ENCODE measurements at places on chromosomes 16 and 17.
A peak's percentile ranks its signal among the peaks of the same experiment; 100 is the strongest.

DNA sequence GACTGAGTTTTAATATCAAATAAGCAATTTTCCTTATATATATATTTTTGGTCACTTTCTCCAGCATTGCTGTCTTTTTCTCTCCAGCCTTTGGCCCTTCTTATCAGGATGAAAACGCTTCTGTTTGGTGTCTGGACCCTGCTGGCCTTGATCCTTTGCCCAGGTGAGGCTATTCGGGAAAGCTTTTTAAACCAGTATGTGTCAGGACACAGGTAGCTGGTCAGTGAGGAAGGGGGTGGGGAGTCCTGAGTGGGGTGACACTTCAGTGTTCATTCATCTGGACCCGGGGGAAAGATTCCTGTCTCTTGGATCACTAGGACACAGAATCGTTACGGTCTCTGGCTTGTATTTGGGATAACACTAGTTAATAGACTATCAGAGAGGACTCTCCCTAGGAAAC, 12.2 kb upstream of the SMARCD2 start:
- no peak for DNase-seq

- no peak for DNase-seq
Measured at GRCh38 chr16:47064775-47065174, 79.0 kb downstream of the NETO2 start.

DNA sequence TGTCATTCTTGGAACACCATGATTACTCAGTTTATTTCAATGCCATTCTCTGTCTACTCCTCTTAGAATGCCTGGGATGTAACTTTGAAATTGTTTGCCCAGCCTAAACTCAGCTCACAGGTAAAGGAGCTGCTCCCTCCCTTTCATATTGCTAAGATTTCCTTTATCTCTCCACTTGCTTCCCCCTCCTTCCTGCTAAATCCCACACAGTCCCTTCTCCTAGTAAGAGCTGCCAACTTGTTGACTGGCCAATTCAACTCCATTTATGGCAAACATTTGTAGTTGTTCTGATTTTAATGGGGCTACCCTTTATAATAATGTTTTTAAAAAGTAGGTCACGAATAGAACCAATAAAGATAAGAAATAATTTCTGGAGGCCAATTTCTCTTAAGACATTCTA, 146.1 kb downstream of the SKAP1 start:
- DNase-seq, result no peak

DNA sequence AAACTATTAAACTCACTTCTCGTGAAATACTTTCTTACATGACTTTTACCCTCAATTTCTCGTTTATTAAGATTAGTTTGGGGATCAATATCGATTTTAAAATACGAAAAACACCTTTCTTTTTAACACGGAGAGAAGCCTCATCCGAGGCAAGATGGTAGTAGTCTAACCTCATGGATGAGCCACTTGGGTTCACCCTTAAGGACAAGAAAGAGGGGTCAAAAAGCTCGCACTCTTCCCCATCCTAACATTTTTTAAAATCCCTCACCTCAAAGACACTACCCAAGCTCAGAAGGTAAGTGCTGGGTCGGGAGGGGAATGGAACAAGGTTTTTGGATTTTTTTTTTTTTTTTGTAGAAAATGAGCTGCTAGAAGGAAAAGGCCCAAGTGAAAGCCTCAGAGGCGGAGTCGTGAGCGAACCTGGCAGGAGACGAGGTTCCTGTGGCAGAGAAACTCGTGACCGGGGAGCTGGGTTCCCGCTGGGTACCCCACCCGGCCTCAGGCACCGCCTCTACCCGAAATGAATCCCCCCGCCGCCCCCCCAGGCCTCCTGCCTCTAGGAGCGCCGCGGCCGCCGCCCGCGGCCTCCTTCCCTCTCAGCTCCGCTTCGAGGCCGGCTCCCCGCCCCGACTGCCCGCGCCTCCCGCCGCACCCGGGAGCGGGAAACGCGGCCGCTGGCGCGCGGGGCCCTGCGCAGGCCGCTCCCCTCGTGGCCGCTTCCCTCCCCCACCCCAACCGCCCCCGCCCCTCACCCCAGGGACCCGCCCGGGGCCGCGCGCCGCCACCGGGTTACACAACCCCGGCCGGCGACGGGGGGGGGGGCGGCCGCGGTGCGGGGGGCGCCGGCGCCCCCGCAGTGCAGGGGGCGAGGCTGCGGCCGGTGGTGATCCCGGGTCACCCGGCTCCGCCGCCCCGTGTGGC, 1.6 kb downstream of the NUFIP2 start:
- DNase-seq, result peak; percentile 52

DNA sequence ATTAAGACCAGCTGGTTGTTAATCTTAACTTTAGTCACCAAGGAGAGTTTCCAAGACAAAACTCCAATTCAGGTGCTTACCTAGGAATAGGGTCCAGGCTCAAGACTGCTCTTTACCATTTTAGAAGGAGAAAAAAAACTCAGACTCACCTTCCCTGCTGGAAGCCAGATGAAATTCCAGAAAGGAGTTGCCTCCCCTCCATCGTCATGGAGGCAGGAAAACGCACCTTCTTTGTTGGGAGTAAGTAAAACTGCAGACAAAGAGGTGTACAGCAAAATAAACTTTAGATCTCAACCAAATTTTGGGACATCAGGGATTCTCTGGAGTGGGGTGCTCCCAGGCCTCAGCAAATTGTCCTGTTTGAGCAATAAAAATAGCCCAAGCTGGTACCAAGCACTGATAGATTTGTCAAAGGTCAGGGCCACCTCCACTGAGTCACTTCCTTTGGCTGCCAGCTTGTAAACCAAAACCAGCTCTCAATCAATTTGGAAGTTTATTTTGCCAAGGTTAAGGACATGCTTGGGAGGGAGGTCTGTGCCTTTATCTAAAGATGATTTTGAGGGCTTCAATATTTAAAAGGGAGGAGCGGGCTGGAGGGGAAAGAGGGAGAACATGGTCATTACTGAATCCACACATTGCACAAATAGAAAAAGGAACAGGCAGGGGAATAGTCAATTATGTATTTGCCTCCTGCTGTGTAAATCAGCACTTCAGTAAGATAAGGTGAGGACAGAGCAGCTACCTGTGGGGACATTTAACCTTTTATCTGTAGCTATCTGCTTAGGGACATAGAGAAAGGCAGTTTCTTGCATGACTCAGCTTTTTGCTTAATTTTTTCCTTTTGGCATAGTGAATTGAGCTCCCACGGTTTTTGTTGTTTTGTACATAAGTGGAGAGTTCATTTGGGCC, 1.5 kb upstream of the ALDH3A2 start:
- no peak for DNase-seq

DNA sequence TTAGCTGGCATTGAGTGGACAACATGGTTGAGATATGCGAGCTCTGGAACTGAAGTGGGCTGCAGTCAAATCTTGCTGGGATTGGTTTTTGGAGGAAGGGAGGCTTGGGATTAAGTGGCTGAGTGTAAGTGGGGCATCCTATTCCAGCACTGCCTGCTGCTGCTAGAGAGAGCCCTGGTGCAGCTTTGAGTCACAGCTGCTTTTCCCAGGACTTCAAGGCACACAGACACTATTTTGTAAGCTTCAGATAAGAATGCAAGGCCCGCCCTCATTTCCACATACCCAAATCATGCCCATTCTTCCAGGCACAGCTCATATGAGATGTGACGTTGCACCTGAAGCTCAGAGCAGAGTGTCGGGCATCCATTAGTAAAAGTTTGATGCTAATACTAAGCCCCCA, 10.2 kb upstream of the MAF start:
- no peak for DNase-seq

- peak; percentile 95 for DNase-seq
Measured at GRCh38 chr17:74379495-74380085, 12.3 kb downstream of the GPR142 start.

- no peak for DNase-seq
Measured at GRCh38 chr16:79500286-79500685, 100.3 kb downstream of the MAF start.

DNA sequence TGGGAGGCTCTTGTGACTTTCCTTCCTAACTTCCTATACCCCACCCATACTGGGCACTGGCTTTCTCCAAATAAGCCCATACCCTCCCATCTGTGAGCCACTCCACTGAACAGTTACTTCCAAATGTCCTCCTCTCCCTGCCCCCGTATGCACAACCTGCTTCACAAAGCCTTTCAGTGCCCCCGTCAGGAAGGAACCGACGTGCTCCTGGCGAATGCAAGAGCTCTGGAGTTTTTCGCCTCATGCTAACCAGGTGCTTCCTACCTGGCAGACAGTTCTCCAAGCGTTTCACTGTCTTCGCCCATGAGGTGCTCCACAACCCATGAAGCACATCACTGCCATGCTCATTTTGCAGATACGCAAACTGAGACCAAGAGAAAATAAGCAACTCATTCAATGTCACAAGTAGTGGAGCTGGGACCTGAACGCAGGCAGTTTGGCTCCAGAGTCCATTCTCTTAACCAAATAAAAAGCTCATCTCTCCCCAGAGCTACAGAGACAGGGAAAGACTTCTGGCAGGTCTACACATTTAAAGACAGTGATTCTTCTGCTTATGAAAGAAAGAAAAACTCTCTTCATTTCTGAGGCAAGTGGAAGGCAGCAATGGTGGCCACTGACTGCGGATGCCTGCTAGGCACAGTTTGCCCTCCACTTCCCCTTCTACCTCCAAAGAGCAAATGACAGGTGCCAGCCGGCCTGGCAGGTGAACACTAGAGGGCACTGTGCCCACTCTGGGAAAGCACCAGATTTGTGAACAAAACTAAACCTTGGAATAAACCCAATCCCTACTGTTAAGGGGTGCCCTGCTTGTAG, 23.8 kb downstream of the SPHK1 start:
- no peak for DNase-seq

- no peak for DNase-seq
Measured at GRCh38 chr17:65182233-65182632, 45.1 kb downstream of the RGS9 start.

DNA sequence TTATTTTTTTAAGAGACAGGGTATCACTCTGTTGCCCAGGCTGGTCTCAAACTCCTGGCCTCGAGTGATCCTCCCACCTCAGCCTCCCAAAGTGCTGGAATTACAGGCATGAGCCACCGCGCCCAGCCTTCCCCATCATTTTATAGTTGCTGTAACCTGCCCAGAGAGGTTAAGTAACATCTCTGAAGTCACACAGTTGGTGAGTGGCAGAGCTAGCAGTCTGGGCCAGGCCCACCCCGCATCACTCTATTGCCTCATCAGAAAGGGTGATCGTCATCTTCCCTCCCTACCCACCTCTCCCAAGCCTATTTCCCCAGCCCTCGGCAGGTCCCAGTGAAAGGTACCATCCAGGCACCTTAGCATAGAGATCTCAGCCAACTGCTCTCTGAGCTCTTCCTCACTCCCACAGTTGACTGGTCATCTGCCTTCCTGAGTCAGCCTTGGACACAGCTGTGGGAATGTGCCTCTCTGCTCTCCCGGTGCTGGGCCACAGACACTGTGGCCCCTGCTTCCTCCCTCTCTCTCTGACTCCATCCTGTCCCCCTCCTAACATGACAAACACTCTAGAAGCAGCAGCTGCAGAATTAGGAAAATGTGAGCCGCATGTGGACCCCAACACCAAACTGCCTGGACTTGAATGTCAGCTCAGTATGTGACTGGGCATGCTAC, 57.1 kb downstream of the SCNN1B start:
- no peak for DNase-seq

DNA sequence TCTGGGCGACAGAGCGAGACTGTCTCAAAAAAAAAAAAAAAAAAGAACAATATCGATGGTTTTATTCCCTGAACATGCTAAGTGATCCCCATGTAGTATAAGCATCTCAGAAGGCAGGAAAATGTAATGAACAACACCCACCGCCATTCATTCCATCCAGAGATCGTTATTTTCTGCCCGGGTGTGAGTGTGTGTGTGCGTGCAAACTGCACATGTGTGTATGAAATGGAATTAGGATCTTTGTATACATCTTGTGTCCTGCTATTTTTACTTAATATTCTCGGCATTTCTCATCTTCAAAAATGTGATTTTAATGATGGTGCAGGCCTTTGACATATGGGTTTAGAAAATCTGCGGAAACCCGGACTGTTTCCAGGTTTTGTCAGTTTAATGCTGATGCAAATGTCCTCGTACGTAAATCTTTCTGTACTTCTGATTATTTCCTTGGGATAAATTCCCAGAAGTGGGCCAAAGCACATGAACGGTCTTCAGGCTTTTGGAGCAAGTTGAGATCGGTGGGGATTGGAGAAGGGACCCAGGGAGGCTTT, 254.8 kb downstream of the SEC14L1 start:
- DNase-seq, result no peak

GRCh38 chr17:79831265-79832217, 7.7 kb downstream of the CBX4 start:
- peak; percentile 80 for DNase-seq

GRCh38 chr16:64900517-64900916, 221.3 kb downstream of the CDH11 start:
- no peak for DNase-seq

DNA sequence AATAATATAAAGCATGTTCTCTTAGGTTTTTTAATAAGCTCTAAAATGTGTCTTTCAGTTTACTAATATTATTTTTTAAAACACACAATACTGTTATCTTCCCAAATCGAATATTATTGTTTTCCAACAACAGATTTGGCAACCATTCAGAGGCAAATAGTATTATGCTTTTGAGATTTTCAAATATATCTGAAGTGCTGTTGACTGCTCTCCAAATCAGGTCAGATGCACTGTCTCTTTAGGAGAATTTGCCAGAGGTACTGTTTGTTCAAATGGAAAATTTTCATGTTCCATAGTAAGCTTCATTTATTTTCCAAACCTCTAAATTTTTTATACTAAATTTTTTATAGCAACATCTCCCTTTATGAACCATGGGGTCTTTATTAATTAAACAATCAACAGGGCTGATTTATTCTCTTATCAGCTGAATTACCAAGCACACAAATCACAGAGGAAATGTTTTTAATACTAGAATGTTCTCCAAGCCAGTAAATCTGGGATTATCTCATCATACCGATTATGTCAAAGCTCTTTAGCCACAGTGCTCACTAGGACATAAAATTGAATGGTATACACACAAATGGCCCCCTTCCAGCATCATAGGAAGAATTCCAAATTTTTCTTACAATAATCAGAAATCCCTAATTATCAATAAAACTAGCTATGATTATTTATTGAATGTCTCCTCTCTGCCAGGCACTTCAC, 108.8 kb upstream of the HLF start:
- DNase-seq, result no peak

GRCh38 chr16:66247516-66248481, 118.7 kb upstream of the CDH5 start:
- no peak for DNase-seq

DNA sequence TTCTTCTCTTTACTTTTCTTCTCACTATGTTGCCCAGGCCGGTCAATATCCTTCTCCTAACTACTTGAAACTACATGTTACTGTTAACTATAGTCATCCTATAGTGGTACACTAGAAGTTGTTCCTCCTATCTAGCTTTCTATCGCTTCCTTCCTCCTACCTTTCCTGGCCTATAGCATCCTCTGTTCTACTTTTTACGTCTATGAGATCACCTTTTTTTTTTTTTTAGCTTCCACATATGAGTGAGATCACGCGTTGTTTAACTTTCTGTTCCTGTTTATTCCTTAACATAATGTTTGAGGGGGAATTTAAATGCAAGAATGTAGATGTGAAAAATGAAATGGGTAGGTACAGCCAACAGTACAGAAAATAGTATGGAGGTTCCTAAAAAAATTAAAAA, 30.5 kb upstream of the YPEL2 start:
- DNase-seq, result no peak

All from H54 (cell line).